SK-N-SH (cell line): ENCODE measurements at places on chromosomes 6 and 20. TPM values are rescaled to one million over a fixed set of nuclear protein-coding genes. Genes with fewer than 3 reads are reported as not detected.
A peak's percentile ranks its signal among the peaks of the same experiment; 100 is the strongest.

DNA sequence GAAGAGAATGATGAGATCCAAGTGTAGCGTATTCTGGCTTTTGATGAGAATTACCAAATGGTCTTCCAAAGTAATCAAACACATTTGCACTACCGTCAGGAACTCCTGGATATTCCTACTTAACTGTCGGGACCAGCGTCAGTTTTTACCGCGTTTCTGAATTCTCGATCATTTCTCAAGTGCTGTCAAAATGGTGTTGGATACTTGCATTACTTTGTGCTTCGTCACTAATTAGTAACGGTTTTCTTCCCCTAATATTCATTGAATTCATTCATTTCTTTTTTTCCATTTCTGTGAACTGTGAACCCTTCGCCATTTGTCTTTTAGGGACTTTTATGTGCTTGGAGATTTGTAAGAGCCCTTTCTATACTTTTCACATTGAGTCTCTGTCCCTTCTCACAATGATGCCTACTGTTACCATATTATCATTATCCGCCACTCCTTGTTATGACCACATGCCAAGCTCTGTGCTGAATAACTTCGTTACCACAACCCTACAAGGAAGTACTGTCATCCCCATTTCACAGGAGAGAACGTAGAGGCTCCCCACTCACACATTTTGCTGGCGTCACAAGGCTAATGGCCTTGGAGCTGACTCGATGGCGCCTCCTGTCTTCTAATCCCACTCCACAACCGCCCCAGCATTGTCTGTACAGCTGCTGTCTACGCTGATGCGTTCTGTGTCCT is 74.2 kb upstream of the QKI start:
- DNase-seq = no peak

- DNase-seq = no peak
These were observed 462.1 kb downstream of the TBC1D32 start for GRCh38 chr6:120872262-120872578.

- no peak for DNase-seq
These were observed 8.8 kb downstream of the DLGAP4 start for GRCh38 chr20:36314734-36315544.

- peak; percentile 84 for DNase-seq
These were observed 2.6 kb upstream of the ZBP1 start for GRCh38 chr20:57622579-57623381.

- no peak for DNase-seq
These were observed 2.3 kb upstream of the EEF1A2 start for GRCh38 chr20:63500902-63501817.

GRCh38 chr20:5643936-5644335 is 106.3 kb upstream of the SHLD1 start:
- DNase-seq = no peak

DNA sequence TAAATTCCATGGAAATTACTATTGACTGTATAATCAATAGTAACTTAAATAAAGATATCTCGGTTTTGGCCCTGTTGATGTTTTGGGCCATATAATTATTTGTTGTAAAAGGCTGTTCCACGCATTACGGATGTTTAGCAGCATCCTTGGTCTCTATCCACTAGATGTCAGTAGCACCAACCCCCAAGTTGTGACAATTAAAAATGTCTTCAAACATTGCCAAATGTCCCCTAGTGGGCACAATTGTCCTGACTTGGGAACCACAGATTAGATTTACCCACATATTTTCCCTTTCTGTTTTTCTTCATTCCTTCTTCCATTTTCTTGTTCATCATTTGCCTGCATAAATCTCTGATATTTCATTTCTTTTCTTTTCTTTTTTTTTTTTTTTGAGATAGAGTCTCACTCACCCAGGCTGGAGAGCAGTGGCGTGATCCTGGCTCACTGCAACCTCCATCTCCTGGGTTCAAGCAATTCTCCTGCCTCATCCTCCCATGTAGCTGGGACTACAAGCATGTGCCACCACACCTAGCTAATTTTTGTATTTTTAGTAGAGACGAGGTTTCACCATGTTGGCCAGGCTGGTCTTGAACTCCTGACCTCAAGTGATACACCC is 13.6 kb upstream of the WFDC8 start:
- peak; percentile 33 for DNase-seq

GRCh38 chr6:34810936-34811632 is 19.2 kb downstream of the BLTP3A start:
- no peak for DNase-seq

GRCh38 chr6:6843057-6843627 is 254.6 kb downstream of the LY86 start:
- DNase-seq = no peak

DNA sequence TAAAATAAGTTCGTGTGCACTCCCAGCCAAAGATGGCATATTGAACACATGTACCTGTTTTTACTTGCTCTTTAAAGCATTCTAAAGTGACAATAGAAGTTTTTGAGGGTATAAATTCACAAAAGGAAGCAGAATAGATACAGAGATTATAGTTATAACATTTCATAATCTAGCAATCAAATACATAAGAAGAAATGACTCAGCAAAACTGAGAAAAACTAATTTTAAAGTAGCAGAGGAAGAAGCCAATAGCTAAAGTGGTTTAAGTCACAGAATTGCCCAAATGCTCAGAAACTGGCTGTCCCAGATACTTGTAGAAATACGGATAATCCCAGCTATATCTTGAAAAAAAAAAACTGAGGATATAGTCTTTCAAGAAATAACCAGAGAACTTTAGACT is 49.2 kb upstream of the TBC1D32 start:
- no peak for DNase-seq

DNA sequence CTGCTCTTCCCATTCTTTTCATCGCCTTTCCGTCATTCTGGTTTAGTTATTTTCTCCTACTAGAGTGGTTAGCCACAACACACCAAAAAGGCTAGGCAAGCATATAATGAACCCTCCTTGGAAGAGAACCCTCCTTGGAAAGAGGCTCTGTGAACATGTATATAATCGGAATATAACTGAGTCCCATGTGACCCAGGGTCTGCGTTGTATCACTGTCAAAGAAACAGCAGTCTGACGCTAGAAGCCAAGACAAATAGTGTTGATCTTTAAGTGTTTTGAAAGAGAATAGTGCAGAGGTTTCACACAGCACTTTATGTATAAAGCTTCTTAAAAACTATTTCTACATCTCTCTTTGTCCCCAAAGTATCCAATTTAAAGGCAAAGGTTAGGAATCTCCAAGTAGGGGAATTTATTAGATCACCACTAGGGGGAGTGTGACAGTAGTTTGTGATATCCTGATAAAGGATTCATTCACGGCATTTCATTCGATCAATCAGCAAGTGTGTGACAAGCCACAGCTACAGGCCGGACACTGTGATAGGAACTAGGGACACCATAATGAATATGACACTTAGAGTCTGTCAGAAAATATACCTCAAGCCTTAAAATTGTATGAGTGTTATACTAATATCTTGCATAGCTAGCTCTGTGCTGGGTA is 395.3 kb downstream of the CD109 start:
- peak; percentile 18 for DNase-seq

- DNase-seq = no peak
These were observed 85.7 kb downstream of the LIN28B start for GRCh38 chr6:105042648-105043047.

DNA sequence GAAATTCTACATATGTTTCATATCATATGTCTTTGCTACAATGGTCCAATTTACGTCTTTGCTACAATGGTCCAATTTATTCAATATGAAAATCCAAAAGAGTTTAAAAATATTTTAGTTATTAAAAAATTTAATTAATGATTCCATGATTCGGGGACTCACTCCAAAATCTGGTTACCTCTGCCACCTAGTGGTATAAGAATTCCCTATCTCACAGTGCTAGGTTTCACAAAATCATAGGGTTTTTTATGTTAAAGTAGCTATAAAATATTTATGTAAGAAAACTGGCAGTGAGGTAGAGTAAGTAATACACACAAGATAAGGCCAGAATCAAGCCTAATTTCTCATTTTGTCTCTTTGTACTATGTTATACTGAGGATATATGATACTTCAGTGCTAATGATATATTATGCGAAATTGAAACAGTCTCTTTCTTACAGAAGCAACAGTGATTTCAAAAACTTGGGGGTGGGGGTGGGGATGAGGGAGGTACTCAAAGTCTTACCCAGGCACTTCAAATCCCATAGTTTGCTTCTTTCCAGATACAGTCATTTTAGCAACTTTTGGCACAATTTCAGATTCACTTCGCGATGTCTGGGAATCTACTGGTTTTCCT is 52.3 kb downstream of the HBS1L start:
- peak; percentile 22 for DNase-seq

GRCh38 chr20:23624324-23624691 is 13.4 kb downstream of the CST3 start:
- no peak for DNase-seq

DNA sequence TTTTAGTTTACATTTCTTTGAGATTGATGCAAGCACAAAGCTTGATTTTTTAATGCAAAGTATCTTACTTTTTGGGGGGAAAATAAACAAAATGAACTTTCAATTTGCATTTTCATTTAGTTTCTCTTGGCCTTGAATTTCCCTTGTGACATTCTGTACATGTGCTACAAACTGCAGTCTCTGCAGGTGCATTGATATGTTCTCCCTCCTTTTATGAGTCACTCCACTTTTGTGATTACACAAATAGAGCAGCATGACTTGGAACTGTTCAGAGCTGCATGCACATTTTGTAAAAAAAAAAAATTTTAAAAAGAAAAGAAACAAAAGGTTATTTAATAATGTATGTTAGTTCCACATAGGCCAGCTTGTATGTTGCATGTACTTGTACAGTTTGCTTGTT is 220.0 kb upstream of the KCNQ5 start:
- no peak for DNase-seq

DNA sequence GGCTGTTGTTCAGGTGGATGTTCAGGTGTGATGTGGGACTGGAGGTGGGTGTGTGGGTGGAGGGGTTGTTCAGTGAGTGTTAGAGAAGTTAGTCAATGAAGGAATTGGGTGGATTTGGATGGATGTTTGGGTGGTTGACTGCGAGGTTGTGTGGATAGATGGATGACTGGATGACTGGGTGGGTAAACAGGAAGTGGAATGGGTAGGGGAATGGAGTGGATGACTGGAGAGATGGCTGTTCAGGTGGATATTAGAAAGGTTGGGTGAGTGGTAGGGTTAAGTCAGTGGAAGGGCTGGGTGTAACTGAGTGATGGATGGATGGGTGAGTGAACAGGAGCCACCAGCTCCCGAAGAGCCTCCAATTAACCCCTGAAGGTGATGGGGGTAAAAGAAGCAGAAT is 27.9 kb downstream of the JPH2 start:
- no peak for DNase-seq

DNA sequence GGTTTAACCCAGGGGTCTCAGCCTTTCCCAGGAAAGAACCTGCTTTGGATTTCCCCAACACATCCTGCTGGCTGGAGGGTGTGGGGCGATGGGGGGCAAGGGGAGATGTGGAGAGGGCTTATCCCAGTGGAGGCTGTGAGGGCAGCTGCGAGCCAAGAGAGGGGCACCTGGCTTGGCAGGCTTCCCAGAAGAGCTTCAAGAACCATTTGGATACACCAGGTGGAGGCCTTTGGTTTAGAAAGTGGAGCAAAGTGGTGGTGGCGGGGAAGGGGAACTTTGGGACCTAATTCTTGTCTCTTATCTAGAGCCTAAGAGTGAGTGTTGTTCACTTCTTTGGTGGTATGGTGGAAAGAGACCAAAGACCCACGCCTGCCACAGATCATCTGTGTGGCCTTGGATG is 12.4 kb downstream of the CD40 start:
- no peak for DNase-seq

- no peak for DNase-seq
These were observed 1175.3 kb upstream of the GJE1 start for GRCh38 chr6:140957386-140957785.

GRCh38 chr6:31068669-31069340 is 43.6 kb downstream of the C6orf15 start:
- peak; percentile 86 for DNase-seq

DNA sequence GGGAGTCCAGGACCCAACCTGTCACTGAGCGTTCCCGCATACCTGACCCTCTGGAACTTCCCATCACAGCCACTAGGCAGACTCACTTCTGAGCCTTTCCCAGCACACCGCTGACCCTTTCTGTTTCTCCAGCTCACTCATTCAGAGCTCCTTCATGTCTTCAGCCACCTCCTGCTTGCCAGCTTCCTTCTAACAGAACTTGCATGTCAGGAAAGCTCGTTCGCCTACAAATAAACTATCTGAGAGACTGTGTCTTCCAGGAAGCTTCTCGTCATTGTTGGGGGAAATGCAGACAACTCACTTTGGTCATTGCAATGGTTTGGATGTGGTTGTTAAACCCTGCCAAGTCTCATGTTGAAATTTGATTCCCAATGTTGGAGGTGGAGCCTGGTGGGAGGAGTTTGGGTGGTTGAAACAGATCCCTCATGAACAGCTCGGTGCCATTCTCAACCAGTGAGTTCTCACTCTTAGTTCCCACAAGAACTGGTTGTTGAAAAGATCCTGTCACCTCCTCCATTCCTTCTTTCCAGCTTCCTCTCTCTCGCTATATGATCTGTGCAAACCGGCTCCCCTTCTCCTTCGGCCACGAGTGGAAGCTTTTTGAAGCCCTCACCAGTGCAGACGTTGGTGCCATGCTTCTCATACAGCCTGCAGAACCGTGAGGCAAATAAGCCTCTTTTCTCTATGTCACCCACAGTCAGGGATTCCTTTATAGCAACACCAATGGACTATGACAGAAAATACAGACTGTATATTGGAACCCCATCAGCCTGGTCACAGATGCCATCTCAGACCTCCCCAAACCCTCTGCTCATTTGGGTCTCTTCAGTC is 1.4 kb upstream of the MUC21 start:
- no peak for DNase-seq

DNA sequence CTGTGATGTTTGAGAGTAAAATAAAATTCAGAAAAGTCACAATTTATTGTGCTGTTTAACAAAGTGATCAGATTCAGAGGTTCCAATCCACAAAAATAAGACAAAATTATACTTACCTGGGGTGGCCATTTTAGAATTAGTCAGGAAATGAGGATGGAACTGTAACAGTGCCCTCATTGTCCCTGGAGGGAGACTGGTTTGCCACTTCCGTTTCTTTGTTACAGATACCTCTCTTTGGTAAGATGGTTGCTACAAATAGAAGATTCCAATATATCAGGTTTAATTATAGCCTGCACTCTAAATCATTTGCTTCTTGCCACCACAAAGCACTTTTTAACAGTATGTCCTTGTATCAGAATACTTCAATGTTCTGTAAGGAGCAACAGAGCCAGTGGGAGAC is 95.6 kb downstream of the CTNNBL1 start:
- no peak for DNase-seq

DNA sequence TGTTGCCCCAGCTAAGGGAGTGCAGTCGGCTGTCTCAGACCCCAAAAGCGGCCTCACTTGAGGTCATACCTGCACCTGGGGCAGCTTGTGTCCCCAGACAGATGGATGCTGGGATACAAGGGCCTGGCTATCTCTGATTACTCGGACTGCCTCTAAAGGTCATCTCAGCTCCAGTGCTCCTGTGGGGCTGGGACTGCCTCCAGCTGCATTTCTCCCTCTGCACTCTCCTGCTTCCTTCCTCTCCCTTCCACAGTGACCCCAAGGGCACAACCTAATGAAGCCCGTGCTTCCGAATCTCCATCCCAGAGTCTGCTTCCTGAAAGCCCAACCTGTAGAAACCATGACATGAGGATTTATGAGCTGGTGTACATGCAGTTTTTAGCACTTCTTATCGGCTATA is 22.8 kb upstream of the OCSTAMP start:
- no peak for DNase-seq

SUMO4 gene
- not detected in 2 replicates for polyA plus RNA-seq

SCUBE3 gene
- polyA plus RNA-seq = 1.8 and 2.0 TPM in 2 replicates

HAO1 gene
- not detected in 2 replicates for polyA plus RNA-seq

CAGE1 gene
- polyA plus RNA-seq = 0.05 TPM in 1 of 2 replicates, not detected in the other

BEND6 gene
- polyA plus RNA-seq = 6.9 and 9.2 TPM in 2 replicates

GHRH gene
- polyA plus RNA-seq = not detected in 2 replicates

MCCD1 gene
- not detected in 2 replicates for polyA plus RNA-seq

MKKS gene
- polyA plus RNA-seq = 10.1 and 13.3 TPM in 2 replicates

BNIP5 gene
- polyA plus RNA-seq = not detected in 2 replicates

C4B gene
- 6.8 and 10.9 TPM in 2 replicates for polyA plus RNA-seq

TFAP2A gene
- 0.02 and 0.07 TPM in 2 replicates for polyA plus RNA-seq

CLIC5 gene
- 0.03 TPM in 1 of 2 replicates, not detected in the other for polyA plus RNA-seq
